AML-193 (cell line): ENCODE measurements at places on chromosomes 12 and 14.

DNA sequence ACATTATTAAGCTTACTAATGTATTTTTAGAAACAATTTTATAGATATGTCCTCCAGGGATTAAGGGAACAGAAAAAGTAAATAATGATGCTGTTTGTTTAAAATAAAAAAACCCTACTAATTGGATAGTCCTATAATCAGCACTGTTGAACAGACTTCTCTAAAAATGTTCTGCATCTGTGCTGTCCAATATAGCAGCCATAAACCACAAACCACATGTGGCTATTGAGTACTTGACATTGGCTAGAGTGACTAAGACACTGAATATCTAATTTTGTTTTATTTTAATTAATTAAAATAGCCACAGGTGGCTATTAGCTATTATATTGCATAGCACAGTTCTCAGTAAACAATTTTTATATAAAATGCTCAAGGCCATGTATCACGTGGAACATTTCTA is 210.4 kb downstream of the DPY19L2 start:
- no peak for DNase-seq

GRCh38 chr12:129409281-129409680 is 494.5 kb downstream of the TMEM132D start:
- DNase-seq = no peak

DNA sequence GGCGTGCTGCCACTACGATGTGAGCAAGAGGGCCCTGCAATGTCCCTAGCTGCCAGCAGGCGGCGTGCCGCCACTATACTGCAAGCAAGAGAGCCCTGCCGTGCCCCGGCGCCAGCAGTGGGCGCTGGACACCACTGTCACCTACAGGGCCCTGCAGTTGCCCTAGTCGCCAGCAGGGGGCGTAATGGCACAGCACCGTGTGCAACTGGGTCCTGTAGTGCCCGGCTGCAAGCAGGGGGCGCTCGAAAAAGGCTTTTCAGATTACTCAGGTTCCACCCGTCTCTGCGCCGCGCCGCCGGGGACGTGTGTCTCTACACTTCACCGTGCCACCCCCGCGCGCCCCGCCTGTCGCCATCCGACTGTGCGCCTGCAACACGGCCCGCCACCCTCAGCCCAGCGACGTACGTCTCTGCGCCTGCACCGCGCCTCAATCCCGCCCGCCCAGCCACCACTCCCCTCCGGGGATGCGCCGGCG is 1356.9 kb downstream of the TMEM121 start:
- no peak for DNase-seq

DNA sequence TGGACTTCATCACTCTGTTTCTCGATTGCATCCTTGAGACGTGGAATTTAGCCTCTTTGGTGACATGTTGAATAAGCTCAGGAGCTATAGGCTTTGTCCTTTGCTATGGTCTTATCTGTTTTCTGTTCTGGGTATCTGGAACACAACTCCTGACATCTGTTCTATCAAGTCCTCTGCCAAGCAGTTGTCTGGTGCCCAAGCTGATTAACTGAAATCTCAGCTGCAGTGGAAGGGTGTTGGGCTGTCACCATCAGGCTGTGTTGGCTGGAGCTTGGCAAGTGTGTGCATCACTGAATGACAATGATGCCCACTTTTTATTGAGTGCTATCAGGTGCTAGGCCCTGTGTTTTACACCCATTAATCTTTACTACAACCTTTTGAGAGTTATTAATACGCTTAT is 77.8 kb downstream of the SMOC1 start:
- no peak for DNase-seq

DNA sequence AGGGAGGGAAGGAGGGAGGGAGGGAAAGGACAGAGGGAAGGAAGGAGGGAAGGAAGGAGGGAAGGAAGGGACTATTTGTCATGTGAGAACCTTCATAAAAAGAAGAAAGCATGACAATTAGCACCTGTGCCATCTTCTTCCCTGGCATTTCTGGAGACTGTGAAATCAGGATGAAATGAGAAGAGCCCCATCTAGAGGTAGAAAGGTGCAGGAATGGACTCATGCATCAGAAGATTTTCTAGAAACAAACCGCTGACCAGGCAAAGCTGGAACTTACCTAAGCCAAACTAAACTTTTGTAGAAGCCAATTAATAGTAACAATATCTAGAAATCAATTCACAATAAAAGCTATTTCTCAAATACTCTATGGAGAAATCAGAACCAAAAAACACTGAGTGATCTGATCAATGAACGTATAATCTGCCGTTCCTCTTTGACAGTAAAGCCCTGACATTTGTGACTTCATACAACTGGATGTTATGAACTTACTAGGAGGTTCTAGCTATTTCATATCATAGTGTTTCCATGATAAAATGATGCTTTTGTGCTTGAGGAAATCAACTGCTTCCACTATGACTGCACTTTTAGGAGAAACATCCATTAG is 24.4 kb upstream of the CRACR2A start:
- peak; percentile 48 for DNase-seq

DNA sequence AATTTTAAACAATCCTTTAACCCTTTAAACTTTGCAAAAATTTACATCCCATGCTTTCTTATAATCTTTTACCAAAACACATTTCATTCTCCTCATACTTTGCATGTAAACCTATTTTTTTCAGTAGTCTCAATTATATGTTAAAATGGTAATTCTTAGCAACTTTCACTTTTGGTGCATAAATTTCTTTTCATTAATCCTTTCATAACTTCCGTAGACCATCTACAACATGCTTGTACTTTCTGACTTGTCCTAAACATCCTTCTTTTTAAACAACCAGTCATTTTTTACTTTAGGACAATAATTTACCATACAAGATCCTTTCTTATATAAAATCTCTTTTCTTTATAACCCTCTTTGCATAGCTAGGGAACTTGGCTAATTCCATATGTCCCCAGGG is 19.5 kb downstream of the CCDC91 start:
- no peak for DNase-seq

DNA sequence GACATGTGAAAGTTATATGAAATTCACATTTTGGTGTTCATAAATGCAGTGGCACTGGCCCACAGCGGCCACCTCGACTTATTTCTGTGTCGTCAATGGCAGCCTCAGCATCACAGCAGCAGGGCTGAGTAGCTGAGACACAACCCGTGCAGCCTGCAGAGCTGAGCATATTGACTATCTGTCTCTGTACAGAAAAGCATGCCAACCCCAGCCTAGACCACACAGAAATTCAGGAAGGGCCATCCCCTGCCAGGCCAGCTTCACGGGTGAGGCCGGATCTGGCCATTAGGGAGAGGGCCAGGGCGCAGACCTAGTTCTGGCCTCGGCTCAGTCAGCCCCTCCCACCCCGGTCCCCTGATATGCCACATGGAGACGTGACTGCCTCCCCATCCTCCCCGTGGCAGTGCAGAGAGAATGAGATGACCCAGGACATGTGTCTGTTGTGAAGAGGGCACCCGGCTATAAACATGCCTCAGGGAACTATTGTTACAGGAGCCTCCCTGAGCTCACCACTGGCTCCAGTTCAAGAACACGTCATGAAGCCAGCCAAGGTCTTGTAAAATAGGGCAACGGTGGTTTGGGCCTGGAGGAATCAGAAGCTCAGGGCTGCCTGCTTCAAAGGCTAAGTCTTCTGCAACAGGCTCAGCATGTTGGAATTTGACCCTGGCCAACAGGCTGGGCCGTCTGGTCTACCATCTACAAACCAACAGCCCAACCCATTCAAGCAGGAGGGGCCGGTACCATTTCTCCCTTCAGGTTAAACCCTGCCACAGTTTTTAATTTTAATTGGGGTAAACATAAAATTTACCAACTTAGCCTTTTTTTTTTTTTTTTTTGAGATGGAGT is 25.5 kb downstream of the SCARB1 start:
- DNase-seq = no peak

DNA sequence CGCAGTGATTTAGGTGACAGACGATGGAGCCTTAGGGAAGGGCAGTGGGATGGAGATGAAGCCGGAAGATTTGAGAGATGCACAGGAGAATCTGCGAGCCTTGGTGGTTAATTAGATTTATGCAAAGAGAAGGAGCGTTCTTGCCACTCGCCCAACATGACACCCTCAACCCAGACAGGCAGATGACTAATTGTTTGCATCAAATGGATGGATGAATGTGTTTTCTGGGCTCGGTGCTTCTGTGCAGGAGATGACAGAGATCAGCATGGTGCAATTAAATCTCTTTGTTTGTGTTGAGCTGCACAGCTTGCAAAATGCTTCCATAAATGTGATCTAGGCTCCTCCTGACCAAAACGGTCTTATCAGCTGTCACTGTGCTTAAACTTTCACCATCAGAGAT is 202.3 kb upstream of the PRMT8 start:
- no peak for DNase-seq

- DNase-seq = no peak
Observed at GRCh38 chr14:72636094-72636493, 257.8 kb downstream of the DPF3 start.

- no peak for DNase-seq
Observed at GRCh38 chr12:124369055-124369826, 74.3 kb downstream of the RFLNA start.

- no peak for DNase-seq
Observed at GRCh38 chr14:32635061-32635719, 303.5 kb upstream of the NPAS3 start.

DNA sequence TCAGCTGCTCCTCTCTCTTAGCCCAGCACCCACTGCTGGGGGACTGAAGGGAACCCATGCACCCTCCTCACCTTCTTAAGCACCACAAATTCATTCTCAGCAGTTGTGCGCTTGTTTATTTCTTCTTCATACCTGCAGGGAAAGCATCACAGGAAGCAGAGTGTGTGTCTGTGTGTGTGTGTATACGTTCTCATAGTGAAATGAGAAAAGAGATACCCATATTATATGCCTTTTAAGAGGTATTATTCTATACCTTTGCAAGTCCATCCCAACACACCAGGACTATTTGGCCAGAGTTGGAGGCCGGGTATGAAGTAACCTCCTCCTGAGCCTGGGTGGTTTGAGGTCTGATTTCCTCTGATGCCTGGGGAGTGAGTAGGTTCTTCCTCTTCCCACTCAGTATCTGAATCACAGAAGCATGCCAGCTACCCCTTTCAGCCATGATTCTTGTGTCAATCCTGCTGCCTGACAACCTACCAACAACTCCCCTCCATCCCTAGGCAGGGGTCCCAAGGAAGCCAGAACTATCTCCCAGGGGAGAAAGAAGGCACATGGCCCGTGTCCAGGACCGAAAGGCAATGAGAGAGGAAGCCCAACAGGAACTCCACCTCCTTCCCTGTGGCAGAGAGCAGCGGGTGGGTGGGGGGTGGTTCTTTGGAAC is 3.0 kb downstream of the KRT73 start:
- DNase-seq = peak; percentile 21

DNA sequence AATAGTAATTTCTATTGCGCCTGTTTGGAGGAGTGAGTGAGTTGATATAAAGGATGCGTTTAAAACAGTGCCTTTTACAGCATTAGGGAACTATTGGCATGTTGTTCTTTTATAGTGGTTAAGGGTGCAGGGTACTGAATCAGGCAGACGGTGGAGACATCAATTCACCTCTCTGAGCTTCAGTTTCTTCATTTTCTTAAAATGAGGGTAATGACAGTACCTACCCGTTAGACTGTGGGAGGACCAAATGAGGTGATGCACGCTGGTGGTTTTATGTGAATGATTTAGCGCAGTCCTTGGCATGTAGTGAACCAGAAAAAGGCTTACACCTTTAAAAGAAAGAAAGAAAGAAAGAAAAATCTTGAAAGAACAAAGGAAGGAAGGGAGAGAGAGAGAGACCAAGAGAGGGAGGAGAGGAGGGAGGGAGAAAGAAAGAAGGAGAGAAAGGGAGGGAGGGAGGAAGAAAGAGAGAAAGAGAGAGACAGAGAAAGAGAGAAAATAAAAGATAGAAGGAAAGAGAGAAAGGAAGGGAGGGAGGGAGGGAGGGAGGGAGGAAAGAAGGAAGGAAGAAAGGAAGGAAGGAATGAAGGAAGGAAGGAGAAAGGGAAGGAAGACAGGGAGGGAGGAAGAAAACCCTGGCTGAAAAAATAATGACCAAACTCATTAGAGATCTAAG is 22.2 kb upstream of the CCND2 start:
- no peak for DNase-seq

DNA sequence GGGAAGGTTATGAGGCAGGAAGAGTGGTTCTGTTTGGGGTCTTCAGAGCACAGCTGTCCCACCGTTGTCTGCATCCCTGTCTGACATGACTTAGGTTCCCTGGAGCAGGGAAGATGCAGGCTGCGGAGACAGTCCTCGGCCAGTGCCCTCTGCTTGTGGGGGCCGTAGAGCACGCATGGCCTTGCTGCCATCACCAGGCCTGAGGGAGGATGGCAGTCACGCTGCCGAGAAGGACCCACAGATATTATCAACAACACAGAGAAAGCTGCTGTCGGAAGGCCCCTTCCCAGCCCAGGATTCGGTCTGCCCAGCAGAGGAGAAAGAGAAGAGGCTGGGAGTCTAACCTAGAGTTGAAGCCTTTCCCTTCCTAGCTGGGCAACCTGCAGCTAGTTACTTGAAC is 35.0 kb downstream of the ERH start:
- no peak for DNase-seq

- DNase-seq = no peak
Observed at GRCh38 chr14:79580414-79580813, 630.9 kb downstream of the DIO2 start.

- no peak for DNase-seq
Observed at GRCh38 chr12:101927036-101927435, 49.7 kb downstream of the DRAM1 start.

DNA sequence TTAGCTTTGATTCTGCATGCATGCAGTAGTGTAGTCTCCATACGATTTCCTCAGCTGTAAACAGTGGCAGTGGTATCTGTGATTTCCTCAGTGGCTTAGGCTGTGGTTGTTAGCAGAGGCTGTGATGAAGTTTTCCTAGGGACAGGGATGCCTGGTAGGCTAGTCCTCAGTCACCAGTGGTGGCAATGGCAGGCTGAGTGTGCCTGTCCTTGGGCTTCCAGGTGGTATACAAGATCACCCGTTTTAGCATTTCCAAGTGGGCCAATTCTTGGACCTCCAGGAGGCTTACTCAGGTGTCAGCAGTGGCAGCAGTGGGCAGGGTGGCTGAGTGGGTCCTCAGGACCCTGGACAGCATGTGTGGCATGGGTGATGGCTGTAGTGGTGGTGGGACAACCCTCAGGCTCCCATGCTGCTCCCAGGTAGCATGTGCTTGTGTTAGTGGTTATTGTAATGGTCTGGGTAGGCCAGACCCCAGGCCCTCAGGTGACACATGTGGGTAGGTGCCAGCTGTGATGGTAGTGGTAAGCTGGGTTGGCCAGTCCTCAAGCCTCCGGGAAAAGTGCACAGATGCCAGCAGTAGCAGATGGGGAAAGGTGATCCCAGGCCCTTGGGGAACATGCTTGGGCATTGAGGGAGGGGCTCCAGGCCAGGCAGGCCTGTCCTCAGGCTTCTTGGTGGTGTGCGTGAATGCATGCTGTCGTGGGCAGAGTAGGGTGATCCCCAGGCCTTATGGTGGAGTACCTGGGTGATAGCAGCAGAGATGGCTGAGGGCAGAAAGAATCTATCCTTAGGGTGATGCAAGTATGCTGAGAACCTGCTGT is 146.5 kb downstream of the PAPOLA start:
- no peak for DNase-seq

DNA sequence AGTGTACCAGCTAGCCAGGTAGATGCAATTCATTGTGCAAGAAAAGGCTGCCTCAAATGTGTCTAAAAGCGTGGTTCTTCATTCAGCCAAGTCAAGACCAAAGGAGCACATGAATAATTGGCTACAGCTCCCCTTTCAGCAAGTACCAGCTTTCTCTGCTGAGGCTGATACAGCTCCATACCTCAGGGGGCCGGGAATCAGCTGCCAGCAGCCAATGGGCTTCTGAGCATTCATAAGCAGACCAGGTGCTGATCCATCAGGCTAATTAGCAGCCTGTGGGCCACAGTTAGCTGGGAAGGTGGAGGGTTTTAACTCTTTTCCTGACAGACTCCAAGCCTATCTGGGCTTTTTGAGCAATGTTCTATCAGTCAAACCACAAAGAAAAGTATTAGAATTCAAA is 264.7 kb downstream of the APAF1 start:
- no peak for DNase-seq
